A549 treated with ZK216348 at 1 μM for 4 hours (cell line): ENCODE measurements at places on chromosomes 3 and 15. TPM values are rescaled to one million over a fixed set of nuclear protein-coding genes. Genes with fewer than 3 reads are reported as not detected.

The PLOD2 gene
- total RNA-seq: 75.4 to 142 TPM (median 121 TPM) in 5 replicates

The PIF1 gene
- total RNA-seq: 11.6 to 25.2 TPM (median 19.5 TPM) in 5 replicates

The RBM5 gene
- total RNA-seq: 30.4 to 44.1 TPM (median 37.3 TPM) in 5 replicates

The TUSC7 gene
- total RNA-seq: not detected in 5 replicates

The SAMMSON gene
- total RNA-seq: not detected in 5 replicates

The SPINT1 gene
- 0.66 to 1.5 TPM (median 1.1 TPM) in 5 replicates for total RNA-seq

The CPOX gene
- total RNA-seq: 15.8 to 27.8 TPM (median 23.8 TPM) in 5 replicates

The MAP1A gene
- total RNA-seq: 0.62 to 0.81 TPM (median 0.78 TPM) in 5 replicates

The TMEM108 gene
- not detected in 5 replicates for total RNA-seq

The GOLGA6D gene
- total RNA-seq: 0.07 TPM in 1 of 5 replicates, not detected in the others

The DOCK3 gene
- 0.35 to 0.46 TPM (median 0.39 TPM) in 5 replicates for total RNA-seq

The UNC13C gene
- total RNA-seq: not detected in 5 replicates

The SLC2A2 gene
- total RNA-seq: not detected in 5 replicates

The IRAK2 gene
- 17.2 to 22.0 TPM (median 20.3 TPM) in 5 replicates for total RNA-seq

The NMD3 gene
- 43.5 to 59.5 TPM (median 48.2 TPM) in 5 replicates for total RNA-seq

The PBRM1 gene
- total RNA-seq: 10.7 to 17.2 TPM (median 14.0 TPM) in 5 replicates
